ENCODE measurements at places on chromosomes 7 and 10.

DNA sequence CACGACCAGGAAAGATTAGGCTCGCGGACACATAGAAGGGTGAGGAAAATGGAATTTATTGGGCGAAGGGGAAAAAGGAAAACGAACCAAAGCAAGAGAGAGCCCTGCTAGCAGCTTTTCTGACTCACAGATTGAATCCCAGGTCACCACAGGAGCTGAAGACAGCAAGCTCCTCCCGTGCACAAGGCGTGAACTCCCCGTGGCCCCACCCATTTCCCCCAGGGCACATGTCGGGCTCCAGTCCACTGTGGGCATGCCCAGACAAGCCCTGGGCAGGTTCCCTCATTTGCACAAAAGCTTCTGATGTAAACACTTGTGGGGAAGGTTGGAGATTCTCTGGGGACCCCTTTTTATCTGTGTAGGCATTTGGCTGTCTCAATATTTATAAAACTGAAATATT lies 582.4 kb downstream of the SUGCT start:
- no peak for DNase-seq

GRCh38 chr10:71985542-71986250 lies 21.5 kb downstream of the CHST3 start:
- DNase-seq, result no peak

- peak; percentile 1 for DNase-seq
Measured at GRCh38 chr10:124911124-124912067, 30.5 kb upstream of the ZRANB1 start.

- no peak for DNase-seq
Measured at GRCh38 chr10:95832216-95833041, 75.3 kb upstream of the CC2D2B start.

GRCh38 chr7:361680-362401 lies 71.9 kb downstream of the FOXL3 start:
- DNase-seq, result no peak

- DNase-seq, result no peak
Measured at GRCh38 chr10:44471410-44471809, 86.5 kb upstream of the CXCL12 start.

DNA sequence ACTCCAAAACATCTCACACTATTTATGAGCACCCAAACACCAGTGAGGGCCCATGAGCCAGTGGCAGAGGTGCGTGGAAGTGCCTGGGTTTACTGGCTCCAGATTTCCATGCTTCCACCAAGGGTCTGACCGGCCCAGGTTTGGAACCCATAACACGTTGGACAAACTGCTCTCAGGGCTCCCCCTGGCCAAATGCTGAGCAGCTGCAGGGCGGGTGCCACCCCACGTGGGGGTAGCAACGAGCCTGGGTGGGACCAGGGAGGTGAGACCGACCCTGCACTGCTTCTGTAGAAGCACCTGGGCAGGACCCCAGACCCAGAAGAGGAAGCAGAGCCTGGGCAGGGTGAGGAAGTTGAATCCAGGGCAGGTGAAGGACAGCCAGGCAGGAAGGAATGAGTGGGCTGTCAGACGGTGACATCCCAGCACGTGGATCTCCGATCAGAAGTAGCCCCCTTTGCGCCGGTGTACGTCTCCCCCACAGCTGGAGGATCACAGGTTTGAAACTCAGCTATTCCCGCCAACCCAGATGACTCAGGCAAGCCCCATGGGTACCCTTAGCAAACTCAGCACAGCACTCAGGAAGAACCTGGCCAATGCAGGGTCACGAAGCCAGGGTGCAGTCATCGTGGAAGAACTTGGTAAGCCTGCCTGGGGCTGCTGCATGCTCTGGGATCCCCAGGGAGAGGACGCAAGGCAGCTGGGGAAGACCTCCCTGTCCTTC lies 100.4 kb upstream of the DDC start:
- DNase-seq, result no peak

GRCh38 chr7:44738051-44738723 lies 10.5 kb upstream of the ZMIZ2 start:
- DNase-seq, result no peak

DNA sequence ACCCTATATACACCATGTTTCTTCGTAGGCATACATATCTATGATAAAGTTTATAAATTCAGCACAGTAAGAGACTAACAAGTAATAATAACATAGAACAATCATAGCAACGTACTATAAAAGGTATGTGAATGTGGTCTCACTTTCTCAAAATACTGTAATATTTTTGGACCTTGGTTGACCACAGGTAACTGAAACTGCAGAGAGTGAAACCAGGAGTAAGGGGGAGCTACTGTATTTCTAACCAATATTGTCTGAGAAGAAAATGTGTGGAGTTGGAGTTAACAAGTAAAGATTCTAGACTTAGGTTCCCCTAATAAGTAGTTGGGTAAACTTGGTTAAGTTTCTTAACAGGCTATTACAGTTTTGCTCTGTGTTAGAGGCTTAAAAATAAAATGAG lies 72.1 kb downstream of the GNAI1 start:
- no peak for DNase-seq

DNA sequence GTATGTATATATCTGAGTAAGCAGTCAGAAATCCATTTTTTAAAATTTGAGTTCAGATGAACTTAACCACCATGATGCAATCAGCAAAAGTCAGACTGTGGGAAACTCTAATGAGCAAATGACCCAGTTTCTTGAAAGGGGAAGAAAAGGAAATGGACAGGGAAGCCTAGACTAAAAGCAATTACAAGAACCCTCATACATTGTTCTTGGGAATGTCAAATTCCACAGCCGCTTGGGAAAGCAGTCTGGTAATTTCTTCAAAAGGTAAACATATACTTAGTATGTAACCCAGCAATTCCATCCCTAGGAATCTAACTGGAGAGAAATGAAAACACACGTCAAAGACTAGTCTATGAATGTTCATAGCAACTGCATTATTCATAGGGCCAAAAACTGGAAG lies 16.4 kb upstream of the FOXK1 start:
- DNase-seq, result no peak

DNA sequence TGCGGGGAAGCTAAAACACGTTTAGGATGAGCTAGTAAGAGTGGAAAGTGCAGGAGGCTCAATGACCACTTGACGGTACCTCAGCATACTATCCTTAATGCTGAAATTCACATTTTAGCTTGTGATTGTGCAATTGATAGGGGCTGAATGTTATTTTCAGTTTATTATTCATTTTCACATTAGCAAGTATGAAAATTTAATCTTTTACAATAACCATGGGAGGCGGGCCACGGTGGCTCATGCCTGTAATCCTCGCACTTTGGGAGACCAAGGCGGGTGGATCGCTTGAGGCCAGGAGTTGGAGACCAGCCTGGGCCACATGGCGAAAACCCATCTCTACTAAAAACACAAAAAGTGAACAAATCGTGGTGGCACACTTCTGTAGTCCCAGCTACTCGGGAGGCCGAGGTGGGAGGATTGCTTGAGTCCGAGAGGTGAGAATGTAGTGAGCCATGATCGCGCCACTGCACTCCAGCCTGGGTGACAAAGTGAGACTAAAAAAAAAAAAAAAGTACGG lies 22.0 kb upstream of the ANLN start:
- DNase-seq, result no peak

- DNase-seq, result no peak
Measured at GRCh38 chr10:112446055-112446854, 459 bp downstream of the ZDHHC6 start.

DNA sequence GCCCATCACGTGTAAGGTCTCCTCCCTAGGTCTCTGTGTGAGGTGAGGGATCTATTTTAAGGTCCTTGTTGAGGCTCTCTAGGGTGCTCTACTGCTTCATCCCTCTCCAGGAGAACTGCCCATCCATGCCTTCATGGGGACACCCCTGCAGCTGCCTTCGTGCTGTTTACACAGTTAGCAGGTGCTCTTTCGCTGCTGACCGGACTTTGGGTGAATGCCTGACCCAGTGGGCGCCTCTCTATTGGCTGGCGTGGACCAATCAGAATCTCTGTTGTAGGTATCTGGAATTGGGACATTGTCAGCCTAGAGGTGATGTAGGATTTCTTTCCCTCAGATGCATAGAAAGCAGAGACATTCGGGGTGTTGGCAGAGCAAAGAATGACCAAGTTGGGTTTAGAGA lies 38.7 kb upstream of the HMX3 start:
- DNase-seq, result no peak

DNA sequence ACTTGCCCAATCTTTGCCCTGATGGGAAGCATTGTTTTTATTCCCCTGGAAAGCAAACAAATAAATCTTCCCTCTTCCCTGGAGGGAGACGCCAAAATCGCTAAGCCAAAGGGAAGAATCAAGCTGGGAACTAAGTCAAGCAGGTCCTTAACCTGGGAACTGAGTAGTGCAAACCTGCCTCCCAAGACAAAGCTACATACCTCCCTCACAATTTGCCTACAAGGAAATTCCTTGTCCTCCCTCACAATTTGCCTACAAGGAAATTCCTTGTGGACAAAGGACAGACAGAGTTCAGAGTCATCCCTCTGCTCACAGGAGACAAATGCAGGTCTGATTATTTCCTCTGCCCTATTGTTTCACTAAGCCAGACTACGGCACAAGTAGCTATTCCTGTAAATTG lies 50.5 kb downstream of the SPOCK2 start:
- no peak for DNase-seq

DNA sequence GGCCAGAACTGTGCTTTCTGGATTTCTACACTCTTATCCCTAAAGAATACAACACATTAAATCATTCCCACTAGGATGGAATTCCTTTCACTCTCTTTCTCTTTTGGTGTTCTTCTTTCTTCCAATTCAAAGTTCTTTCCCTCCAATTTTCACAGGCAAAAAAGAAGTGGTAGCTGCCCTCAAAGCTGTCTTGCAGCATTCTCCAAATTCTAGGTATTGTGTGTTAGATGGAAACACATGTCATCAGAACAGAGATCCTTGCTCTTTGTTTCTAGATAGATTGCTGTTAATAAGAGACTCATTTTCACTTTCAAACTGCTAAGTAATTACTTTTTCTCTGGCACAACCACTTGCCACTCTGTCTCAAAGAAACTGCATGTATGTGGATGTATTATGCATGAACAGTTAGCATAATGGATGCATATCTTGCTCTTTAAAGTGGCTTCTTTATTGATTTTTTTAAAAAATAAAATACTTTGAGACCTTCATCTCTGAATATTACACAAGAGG lies 31.0 kb downstream of the SHTN1 start:
- DNase-seq, result no peak

DNA sequence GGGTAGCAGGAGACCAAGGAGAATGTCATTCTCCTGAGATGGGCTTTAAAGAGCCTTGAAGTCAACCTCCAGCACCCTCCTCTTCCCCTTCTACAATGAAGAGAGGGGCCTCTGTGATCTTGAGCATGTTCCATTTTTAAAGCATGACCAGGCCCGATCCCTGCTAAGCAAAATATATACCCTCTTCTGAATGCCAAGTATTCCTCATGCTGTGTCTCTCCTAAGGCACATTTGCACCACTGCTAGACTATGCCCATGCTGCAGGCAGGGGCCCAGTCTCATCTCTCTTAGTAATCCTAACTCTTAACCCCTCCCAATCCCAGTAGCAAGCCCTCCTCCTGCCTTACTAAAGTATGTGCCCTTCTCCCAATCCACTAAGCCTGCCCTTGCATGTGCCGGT lies 18.4 kb downstream of the SORBS1 start:
- no peak for DNase-seq

- DNase-seq, result no peak
Measured at GRCh38 chr7:48295296-48295971, 124.2 kb downstream of the ABCA13 start.

GRCh38 chr10:80090121-80090520 lies 11.7 kb downstream of the TMEM254 start:
- DNase-seq, result no peak

GRCh38 chr7:126495001-126495400 lies 757.7 kb downstream of the GRM8 start:
- DNase-seq, result peak; percentile 98

GRCh38 chr10:4691776-4692175 lies 134.2 kb upstream of the AKR1E2 start:
- no peak for DNase-seq

- no peak for DNase-seq
Measured at GRCh38 chr10:11208908-11209829, 191.5 kb downstream of the CELF2 start.

GRCh38 chr7:26648554-26648953 lies 215.8 kb downstream of the SKAP2 start:
- no peak for DNase-seq

DNA sequence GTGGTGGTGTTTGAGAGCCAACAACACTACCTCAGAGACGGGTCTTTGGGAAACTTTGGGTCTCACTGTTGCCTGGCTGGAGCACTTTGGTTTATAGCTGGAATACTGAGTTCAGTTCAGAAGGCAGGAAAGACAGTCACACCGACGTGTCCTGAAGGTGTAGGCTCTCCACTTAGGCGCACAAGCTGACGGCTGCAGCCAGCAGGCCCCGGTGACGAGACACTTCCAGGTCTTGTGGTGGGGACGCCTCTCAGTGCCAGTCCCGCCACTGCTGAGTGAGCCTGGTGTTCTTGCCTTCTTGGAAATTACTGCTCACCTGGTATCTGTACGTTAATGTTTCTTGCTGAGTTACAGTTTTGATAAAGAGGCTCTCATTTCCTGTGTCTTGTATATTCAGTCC lies 74.0 kb downstream of the WDR37 start:
- DNase-seq, result no peak

All from DMS79 treated with DMSO at 0.1 percent for 48 hours (cell line).